ENCODE measurements at places on chromosomes 2 and 18.

GRCh38 chr2:54336136-54336976, 80.3 kb upstream of the TSPYL6 start:
- DNase-seq = no peak

DNA sequence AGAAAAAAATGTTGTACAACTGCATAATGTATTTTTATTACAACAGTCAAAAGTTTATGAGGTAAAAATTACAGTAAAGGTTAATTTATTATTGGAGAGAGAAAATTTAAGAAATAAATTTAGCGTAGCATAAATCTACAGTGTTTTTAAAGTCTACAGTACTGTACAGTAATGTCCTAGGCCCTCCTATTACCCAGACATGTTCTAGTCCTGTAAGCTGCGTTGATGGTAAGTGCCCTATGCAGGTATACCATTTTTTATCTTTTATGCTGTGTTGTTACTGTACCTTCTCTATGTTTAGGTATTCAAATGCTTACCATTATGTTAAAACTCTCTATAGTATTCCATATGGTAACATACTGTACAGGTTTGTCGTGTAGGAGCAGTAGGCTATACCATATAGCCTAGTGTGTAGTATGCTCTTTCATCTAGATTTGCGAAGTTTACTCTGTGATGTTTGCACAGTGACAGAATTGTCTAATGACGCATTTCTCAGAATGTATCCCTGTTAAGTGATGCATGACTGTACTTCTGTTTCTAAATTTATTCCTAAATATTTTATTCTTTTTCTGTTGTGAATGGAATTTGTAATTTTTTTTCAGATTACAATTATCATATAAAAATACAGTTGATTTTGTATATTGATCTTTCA, 24.5 kb downstream of the ABI2 start:
- DNase-seq = no peak

GRCh38 chr18:22689712-22690111, 243.4 kb upstream of the RBBP8 start:
- DNase-seq = no peak

- DNase-seq = no peak
Measured at GRCh38 chr2:120632796-120633646, 102.6 kb upstream of the GLI2 start.

DNA sequence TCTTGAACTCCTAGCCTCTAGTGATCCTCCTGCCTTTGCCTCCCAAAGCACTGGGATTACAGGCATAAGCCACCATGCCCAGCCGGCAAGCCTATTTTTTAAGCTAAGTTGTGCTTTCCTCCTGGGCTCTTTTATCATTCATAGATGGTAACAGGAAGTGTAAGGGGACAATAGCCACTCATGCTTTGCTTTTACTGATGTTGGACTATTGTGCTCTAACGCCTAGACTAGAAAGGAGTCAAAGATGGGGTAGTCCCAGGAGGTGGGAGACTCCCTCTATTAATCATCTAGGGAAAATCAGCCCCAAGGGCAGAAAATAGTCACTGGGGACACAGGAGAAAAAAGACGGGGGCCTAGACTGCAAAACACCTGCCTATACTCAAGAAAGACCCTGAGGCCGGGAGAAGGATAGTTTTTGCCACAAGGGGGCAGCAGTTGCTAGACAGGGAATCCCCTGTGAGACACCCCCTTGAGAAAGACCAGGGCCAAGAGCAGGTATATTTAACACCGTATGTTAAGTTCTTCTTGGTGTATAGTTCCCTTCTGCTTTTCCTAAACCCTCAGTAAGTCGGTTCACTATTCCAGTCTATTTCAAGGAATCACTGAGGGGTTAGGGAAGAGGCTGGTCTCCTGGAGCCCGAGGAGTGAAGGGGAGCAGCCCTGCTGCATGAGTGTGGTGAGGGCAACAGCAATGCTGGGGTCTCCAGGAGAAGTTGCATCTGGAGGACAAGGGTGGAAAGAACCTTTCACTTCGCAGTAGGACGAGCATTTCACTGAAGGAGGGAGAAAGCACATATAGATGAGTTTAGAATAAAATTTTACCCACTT, 2.1 kb upstream of the CXCR1 start:
- peak; percentile 70 for DNase-seq

DNA sequence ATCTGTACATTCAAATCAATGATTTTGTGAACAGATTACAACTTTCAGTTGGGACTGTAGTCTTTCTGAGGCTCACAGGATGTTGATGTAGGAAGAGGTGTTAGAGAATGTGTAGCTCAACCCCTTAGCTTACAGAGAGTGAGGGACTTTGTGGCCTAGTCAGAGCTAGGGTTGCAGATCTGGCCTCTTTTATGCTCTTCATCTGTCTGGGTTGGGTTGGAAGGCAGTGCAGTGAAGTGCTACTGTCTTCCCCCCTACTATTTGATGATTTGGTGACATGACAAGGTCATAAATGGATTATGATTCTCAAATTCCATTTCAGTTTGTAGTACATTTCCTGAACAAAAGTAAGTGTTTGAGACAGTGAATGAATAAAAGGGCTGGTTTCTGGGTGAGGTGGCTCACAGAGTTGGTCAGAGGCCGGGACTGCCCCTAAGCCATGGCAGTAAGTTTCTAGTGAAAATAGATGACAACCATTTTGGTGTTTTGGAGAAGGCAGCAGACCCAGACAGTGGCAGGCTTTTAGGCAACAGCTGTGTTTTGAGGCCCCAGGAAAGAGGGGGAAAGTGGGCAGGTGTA, 21.6 kb downstream of the MAP4K4 start:
- no peak for DNase-seq

DNA sequence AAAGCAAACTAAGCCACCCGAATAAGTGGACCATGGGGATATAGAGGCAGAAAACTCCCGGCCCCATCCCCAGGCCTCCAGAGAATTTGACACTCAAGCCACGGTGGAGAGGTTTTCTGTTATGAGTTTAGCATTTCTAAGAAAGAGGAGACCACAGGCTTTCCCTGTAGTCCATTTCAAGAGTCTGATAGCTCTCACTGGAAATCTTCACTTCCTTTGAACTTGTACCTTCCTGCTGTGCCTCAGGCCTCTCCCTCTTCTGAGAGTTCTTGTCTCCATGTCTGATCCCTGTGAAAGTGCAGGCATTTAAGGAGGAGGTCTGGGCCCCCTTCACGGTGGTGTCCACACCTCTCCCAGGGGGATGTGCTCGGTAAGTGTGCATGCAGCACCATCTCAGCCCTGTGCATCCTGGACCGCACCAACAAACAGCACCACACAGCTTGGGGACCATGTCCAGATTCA, 113.7 kb downstream of the BCL2 start:
- DNase-seq = no peak

DNA sequence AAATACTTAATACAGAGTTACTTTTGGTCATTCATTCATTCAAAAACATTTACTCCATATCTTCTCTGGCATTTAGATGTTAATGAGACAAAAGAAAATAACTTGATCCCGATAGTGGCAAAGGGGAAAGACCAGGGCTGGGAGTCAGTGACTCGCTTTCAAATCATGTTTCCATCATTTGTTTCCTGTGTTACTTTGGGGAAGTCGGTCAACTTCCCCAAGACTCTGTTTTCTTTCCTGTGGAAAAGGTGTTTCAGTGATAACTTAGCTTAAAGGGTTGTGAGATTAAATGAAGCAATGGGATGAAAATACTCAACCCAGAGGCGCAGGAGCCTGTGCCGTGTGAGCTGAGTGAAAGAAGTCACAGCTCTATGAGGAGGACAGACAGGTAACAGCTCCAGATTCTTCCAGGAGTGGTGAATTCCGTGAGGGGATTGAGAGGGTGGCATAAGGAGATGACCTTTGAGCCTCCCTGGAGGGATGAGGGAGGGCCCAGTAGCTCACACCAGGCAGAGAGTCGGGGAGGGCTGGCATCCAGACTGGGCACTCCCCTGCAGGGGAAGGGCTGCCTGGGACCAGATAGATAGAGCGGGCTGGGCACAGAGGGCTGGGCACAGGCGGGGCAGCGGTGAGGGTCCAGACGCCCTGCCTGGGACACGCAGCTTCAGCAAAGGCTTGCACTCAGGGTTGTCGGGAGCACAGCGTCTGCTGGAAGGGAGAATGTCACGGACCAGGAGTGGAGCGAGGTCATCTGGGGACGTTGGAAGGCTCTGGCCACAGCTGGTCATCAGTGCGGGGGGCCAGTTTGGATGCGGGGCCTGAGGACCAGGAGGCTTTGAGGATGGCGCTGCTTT, 70.1 kb downstream of the TSHZ1 start:
- no peak for DNase-seq

GRCh38 chr18:10374195-10374594, 80.2 kb upstream of the APCDD1 start:
- no peak for DNase-seq

DNA sequence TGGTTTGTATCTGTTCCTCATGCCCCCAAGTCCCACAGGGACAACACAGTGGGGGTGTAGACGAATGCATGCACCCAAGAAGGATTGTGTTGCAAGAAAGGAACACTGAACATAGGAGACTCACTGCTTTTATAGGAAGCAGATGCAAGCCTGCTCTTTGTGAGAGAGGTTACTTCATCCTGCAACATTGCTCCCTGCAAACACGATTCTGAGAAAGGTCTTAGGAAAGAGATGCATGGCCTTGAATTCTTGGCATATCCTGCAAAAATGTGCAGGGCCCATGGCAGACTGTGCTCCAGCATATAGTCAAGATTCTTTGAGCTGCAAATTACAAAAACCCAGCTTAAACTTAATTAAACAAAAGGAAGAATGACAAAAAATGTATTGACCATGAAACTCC, 312.2 kb upstream of the MGAT5 start:
- no peak for DNase-seq

GRCh38 chr2:30349691-30350090, 97.4 kb upstream of the LCLAT1 start:
- DNase-seq = no peak

- peak; percentile 10 for DNase-seq
Measured at GRCh38 chr2:240393831-240394410, 41.5 kb upstream of the GPC1 start.

- no peak for DNase-seq
Measured at GRCh38 chr2:140508756-140509155, 1622.1 kb downstream of the LRP1B start.

DNA sequence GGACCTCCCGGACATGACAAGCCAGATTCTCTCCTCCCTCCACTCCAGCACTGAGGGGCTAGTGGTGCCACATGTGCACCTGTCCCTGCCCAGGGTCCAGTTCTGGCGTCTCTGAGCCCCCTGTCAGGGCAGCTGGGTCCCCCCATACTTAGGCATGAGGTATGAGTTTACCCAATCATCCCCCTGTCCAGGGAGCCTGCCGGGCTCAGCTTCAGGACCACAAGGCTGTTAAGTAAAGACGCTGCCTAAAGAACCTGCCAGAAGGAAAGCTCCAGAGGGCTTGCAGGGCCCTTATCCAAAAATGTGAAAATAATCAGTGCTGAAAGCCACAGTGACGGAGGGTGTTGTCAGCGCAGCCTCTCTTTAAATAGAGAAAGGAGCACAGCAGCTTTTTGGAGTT, 40.0 kb downstream of the SH3BP4 start:
- no peak for DNase-seq

DNA sequence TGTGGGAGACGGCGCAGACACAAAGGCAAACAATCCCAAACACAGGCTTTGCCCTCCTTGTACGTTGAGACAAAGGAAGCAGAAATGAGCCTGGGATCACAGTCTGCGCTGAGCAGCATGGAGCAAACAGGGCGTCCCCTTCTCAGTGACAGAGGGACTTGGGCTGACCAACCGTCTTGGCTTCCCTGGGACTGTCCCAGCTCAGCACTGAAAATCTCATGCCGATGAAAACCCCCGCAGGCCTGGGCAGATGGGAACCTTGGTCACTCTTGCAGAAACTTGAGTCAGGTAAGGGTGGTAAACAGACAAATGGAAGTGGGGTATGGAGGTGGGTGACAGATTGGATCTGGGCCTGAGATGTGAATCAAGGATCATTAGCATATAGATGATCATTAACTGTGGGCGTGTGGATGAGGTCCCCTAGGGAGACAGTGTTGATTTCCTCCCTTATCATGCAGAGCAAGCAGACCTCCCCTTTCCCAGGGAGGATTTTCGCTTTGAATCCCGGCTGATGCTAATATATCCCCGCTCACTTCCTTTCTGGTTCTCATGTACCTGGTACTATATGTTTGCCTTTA, 19.1 kb upstream of the SH3BP4 start:
- DNase-seq = no peak
